ENCODE measurements at places on chromosomes 1 and 21.

- peak; percentile 58 for DNase-seq
These were observed 155.5 kb downstream of the GLUL start for GRCh38 chr1:182235952-182236650.

DNA sequence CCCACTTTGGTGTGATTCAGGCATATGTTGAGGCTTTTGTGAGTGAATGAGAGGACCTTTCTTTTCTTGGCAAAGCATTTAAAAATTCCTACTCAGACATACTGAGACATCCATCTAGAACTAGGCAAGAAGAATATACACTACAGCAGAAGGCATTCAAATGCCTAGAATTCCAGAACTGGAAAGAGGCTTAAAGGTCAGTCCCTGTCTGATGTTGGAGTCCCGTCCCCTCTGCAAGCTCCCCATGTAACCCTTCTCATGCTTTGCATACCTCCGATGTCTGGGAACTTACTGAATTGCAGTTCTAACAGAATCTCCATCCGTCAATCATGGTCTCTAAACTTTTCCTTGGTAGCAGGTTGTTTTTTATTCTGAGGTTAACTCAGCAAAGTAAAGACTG is 152.9 kb downstream of the ATP6V1G3 start:
- DNase-seq = no peak

DNA sequence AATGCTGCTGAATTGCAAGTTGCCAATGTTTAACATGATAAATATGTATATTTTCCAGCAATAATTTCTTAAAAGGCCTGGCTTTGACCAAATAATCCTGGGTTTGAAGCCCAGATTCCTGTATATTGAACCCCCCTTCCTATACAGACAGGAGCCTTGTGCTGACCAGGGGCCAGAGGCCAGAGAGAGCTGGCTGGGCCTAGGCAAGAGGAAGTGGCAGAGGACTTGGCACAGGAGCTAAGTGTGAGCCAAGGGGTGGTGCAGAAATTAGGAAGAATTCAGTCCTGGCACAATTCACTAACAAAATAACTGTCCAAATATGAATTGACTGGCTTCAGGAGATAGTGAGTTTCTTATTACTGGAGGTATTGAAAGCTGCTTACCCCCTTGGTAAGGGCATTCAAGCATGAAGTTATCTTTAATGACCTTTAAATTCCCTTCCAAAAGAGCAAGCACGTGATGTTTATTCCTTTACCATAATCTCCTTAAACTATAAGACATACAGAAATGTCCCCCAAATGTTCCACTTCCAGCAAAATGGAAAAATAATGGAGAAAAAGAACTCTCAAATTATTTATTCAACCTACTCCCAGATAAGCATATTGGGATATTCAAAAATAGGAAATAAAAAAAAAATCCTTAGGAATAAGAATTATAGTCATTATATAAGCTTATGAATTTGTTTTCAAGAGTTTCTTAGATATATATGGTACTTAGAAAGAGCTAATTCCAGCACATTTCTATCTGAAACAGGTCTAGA is 26.6 kb downstream of the NIBAN1 start:
- peak; percentile 16 for DNase-seq

GRCh38 chr1:21338573-21339355 is 48.5 kb upstream of the ECE1 start:
- DNase-seq = no peak

DNA sequence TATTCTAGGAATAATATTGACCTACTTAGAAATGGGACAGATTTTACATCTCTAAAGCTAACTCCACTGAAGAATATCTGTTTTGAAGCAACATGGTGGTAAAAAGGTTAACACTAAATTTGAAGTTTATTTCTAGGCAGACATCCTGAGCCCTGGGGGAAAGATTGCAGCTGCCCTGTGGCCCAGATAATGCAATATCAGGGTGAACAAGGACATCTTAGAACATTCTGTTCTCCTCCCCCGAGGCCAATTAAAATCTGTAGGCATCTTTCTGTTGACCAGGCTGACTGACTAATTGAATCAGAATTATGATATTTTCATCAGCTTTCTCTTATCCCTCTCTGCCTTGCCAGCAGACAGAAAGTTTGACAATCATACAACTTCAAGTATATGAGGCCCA is 149.8 kb upstream of the DUSP10 start:
- no peak for DNase-seq

DNA sequence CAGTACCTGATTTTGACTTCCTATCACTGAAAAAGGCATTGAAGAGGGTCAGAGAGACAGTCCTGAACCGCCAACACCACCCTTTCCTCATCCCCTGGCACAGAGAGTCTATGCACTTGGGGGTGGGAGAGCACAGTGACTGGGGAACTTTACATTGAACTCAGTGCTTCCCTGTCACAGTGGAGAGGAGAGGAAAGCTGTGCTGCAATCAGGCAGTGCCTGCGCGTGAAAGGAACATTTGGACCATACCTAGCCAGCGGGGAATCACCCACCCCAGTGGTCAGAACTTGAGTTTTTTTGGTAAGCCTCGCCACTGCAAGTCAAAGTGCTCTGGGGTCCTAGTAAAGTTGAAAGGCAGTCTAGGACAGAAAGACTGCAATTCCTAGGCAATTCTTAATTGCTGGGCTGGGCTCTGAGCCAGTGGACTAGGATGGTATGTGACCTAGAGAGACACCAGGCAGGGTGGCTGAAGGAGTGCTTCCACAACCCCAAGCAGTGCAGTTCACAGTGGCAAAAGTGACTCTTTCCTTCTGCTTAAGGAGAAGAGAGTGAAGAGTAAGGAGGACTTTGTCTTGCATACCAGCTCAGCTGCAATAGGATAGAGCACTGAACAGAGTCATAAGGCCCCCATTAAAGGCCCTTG is 9.4 kb upstream of the HENMT1 start:
- DNase-seq = no peak

GRCh38 chr1:54284781-54285529 is 85.0 kb downstream of the MRPL37 start:
- no peak for DNase-seq

Data from retina (tissue), 1 donor.